ENCODE measurements at places on chromosomes 16 and 17.

- DNase-seq, result no peak
These were observed 98.7 kb downstream of the RAB11FIP4 start for GRCh38 chr17:31490019-31490650.

- DNase-seq, result no peak
These were observed 49.3 kb upstream of the FOXF1 start for GRCh38 chr16:86461037-86461436.

GRCh38 chr16:10847176-10847575, 28.6 kb upstream of the TVP23A start:
- no peak for DNase-seq

- DNase-seq, result no peak
These were observed 2.4 kb downstream of the PRSS22 start for GRCh38 chr16:2855536-2855935.

DNA sequence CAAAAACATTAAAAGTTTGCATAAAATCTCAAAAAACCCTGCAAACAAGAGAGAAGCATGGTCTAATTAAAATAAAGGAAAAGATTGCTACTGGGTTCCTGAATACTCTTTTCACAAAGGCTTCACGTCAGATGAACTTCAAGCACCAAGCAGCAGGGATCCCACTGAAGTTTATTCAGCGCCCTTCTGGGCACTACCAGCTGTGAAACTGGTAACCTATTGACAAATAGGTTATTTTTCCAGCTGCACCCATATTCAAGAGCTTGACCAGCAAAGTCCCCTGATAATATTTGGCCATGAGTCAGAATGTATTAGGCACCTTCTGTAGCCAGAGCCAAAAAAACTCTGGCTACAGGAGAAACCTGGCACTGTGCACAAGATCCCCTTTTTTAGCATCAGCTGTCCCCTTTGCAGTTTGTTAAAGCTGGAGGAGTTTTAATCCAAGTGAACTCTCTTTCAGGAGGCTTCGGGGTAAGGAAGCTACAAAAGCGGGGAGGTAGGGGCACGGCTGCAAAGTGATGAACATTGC, 60.3 kb downstream of the GRIN2A start:
- DNase-seq, result no peak

DNA sequence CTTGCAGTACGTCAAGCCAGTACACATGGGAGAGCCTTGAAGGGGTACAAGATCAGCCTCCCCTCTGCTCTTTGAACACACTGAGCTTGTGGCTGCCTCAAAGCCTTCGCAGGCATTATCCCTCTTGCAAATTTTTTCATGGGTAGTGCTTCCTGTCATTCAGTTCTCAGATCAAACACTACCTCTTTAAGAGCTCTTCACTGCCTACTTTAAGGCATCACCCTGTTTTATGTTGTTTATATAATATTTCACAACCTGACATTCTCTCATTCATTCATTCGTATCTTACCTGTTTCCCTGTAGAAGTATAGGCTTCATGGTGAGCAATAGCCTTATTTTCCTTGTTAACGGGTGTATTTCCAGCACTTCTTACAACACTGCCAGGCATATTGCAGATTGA, 269.1 kb downstream of the CDH13 start:
- DNase-seq, result no peak

- DNase-seq, result no peak
These were observed 11.4 kb downstream of the MTSS2 start for GRCh38 chr16:70674221-70675014.

GRCh38 chr17:53924530-53925455, 102.1 kb downstream of the KIF2B start:
- no peak for DNase-seq
